ENCODE measurements at places on chromosomes 2 and 18.

DNA sequence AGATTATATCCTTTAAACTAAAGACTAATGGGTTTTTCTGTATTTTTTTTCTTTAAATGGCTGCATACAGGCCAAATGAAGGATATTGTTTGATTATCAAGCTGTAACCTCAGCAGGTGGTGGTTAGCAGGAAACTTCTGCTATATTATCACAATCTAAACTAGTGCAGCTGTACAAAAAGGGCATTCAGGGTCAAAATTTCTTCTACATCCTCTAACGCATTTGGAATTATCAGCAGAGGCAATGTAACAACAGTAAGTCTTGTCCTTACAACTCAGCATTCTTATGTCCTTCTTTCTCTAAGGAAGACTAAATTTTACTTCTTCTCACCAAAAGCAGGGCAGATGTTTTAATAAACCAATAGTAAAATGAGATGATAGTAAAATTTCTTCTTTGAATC is 135.8 kb upstream of the FN1 start:
- no peak for DNase-seq

GRCh38 chr2:219486380-219486959 is 12.2 kb upstream of the GMPPA start:
- no peak for DNase-seq

DNA sequence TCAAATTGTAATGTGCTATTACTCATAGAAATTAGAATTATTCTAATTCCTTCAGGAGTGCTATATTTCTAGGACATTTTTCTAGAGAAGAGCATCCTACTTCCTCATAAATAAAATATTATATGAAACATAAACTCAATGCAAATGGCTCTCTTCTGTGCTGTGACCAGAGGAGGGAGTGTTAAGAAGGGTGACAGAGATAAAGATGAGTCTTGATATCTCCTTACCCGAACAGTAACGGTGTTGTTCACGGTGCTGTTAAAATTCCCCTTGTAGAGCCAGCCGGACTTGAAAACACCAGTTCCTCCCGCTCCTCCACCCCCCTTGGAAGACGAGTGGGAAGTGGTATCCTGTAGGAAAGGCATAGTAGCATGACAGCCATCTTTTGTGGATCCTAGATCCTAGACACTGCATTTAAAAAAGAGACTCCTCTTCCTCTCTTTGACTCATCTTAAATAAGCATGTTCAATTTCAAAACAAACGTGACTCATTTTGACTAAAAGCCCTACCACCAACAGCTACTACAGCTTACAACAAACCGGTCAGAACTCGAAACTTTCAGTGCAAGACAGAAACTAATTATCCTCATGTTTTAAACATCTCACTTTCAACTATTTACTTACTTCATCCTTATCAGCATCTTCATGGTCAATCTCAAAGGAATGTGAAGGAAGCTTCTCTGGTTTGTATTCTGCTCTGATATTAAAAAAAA is 156.3 kb downstream of the DOCK10 start:
- DNase-seq: no peak

DNA sequence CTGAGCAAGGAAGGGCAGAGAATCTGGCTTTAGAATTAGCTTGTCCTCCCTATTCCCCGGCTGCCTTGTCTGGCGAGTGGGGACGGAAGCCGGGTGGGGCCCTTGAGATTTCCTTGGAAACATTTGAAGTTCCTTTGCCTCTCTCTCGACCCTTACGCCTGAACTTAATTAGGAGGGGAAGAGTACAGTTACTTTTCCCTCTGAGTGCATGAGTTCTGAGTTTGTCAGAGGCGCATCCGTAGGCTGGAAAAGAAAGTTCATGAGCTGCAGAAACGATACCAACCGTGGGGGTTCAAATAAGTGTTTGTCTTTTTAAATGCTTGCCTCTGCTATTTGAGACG is 468 bp downstream of the PIKFYVE start:
- DNase-seq: no peak

DNA sequence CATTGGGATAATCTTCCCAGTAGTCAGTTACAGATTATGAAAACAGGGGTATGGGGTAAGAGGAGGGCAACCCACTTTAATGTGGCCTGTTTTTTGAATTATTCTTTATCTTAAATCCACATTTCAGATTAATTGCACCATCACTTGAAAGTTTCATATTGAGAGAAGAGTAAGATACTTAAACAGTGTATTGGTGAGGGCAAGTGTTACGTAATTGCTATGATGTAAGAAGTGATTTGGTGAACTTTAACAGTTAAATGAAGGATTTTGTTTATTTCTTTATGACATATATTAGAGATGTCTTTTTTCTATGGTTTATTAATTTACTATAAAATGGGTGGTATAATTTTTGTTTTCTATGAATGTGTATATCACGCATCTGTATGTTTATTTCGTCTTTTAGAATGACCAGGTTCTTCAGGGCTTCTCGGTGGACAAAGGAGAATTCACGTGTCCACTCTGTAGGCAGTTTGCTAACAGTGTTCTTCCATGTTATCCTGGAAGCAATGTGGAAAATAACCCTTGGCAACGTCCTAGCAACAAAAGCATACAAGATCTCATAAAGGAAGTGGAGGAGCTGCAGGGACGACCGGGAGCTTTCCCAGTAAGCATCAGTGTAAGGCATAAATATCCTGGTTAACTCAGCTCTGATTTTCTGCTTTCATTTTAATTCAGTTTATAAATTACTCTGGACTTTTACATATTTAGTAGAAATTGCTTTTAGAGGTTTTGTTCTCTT is 171.2 kb upstream of the MYO3B start:
- DNase-seq: no peak

- DNase-seq: no peak
Measured at GRCh38 chr18:79523206-79523735, 127.5 kb downstream of the NFATC1 start.

- DNase-seq: no peak
Measured at GRCh38 chr2:181780657-181781056, 100.3 kb upstream of the NEUROD1 start.
